Epithelial cell of esophagus (primary cell): ENCODE measurements at places on chromosomes 2 and 18.
A peak's percentile ranks its signal among the peaks of the same experiment; 100 is the strongest.

- no peak for DNase-seq
Measured at GRCh38 chr2:163711258-163711657, 24.6 kb downstream of the FIGN start.

- no peak for DNase-seq
Measured at GRCh38 chr2:85303780-85304531, 23.8 kb downstream of the TGOLN2 start.

DNA sequence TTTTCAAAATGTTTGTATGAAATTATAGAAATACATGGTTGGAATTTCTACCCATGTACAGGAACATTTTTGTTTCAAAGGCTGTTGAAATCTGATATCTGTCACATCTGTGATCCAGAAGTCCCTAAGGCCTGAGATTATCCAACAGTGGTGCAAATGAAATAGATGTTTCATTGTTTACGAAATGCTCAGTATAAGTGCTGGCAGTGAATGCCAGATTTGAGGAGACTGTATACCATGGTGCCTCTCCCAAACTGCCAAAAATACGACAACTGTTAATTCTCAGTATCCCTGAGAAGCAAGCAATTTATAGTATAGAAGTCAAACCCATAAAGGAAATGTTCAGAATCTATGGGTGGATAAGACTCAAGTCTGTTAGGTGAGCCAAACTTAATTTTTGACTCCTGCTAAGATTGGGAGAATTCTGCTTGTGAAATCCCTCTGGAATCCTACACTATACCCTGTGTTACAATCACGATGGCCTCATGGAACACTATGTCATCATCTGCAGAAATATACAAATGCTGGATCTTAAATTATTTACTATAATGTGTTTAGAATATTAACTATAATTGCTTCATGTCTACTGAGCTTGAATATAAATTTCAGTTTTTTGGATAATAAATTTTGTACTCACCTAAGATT lies 71.2 kb upstream of the DOCK10 start:
- DNase-seq, result no peak

- no peak for DNase-seq
Measured at GRCh38 chr2:240951045-240951594, 45.0 kb downstream of the CROCC2 start.

DNA sequence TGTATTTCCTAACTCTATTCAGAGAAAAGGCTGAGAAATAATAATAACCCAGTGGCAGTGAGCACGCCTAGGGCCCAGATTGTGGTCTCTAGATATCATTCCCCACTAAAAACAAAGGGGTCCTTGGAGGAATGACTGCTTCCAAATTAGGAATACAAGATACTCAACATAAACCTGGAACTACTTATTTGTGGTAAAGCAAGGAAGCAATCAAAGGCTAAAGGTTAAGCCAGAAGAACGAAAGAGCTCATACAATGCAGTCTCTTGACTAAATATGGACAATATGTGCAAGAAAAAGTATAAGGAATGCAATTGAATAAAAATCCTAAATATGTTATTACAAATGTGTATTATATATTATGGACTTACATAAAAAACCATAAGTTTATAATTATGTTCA lies 253.5 kb upstream of the NRP2 start:
- no peak for DNase-seq

DNA sequence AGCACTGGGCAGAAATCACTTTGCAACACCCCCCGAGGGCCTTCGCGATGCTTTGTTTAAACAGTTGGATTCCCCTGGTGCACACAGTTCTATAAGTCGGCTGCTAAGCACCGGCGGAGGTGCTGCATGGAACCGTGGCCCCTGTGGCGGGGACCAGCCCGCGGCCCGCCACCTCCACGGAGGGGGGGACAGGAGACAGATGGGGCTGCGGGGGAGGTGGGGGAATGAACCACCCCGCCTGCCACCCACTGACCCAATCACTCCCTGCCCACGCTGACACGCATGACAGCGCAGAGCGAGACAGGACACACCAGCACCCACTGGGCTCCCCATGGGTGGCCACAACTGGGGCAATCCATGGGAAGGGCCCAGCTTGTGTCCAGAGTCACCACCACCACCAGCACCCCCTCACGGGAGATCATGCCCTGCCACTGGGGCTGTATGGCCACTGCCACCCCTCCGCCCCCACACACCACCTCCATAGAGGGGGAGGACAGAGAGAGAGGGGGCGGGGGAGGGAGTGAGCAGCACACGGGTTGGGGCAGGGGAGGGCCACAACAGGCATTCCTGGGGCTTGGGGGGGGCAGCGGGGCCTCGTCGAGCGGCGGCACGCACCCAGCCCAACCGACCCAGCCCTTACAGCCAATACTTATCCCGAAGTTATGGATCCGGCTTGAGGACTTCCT lies 118.3 kb upstream of the ANKRD30BL start:
- no peak for DNase-seq

- no peak for DNase-seq
Measured at GRCh38 chr2:16718576-16719484, 53.2 kb upstream of the CYRIA start.

DNA sequence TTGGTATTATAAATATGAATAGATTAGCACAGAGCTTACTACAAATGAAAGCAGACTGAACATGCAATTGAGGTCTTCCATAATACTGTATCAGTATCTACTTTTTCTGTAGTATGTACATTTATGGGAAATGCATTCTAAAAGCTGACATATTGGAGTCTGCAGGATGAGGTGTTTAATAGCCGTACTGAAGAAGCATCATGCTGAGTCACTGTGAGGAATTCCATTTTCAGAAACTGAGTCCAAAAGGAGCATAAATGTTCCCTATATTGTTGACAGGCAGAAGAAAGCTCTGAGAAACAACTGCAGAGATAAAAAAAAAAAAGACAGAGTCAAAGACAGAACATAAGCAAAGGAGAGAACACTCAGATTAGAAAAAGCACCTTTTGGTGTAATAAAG lies 366.7 kb upstream of the SPHKAP start:
- peak; percentile 6 for DNase-seq

DNA sequence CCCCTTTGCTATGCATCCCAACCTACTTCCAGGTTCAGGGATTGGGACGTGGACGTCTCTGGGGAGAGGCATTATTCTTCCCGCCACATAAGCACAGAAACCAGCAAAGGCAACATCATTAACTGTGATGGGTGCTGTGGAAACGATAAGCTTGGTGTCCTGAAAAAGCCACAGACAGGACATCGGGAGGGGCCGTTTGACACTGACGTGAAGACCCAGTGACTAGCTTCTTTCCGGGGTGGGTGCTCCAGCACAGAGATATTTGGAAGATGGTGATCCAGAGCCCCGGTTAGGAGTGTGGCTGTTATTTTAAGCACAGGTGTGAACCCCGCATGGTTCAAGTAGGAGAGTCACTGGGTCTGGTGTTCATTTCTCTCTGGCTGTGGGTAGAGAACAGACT lies 163.8 kb upstream of the HDAC4 start:
- no peak for DNase-seq

DNA sequence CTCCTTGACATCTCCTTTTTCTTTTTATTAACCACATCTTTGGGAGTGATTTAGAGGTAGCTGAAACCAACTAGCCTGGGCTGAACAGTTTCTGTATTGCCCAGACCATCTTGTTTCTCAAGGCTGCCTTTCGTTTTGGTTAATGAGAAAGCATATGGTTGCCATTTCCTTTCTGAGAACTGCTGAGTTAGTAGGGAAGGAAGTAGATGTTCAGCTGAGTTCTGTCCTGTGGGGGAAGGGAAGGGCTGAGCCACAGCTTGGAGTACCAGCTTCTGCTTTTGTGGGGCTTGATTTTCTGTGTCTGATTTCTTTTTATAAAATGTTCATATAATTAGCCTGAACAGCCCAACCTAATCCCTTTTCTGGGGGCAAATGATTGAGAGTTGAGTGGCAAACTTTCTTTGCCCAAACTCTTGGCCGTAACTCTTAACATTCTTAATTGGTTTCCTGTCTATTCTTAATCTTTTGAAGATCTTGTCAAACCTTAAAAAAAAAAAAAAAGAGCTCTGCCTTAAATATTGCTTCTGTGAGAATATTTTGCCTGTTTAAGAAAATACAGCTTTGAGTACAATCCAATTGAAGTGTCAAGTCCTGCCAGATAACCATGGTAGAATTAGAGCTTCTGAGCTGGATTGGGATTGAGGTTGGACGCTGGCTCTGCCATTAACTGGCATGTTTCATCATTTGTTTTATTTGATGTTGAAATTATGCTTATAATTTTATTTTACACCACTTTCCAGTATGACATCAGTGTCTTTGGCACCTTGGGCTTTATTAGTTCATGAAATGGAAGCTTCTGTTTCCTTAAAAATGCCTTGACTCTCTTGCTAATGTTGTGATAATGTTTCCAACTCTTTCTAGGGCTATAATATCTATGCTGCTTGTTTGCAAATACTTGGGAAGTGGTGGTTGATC lies 1.9 kb upstream of the NABP1 start:
- DNase-seq, result no peak
